ENCODE measurements at places on chromosomes 1 and 21.

DNA sequence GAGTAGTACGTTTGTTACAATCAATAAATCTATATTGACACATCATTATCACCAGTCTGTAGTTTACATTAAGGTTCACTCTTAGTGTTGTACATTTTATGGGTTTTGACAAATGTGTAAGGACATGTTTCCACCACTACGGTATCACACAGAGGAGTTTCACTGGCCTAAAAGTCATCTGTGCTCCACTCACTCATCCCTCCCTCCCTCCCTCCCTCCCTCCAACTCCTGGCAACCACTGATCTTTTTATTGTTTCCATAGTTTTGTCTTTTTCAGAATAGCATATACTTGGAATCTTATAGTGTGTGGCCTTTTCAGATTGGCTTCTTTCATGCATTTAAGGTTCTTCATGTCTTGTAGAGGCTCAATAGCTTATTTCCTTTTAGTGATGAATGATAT, 44.1 kb upstream of the RHOU start:
- no peak for DNase-seq

GRCh38 chr21:38308532-38309119, 51.8 kb downstream of the KCNJ15 start:
- DNase-seq, result no peak

DNA sequence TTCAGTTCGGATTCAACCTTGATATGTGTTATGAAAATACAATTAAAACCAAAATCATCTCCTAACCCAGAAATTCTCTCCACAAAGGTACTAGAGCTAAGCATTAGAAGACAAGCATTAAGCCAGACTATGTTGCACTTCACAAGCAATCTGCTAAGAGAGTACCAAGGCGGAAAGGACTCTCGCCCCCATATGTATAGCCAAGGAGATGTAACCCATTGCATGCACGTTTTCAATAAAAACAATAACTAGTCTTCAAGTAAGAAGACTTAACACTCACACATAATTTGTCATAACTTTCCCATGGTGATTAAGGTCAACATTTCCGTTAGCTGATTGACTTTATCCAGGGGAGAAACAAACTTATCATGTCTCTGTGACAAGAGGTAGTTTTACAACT, 27.6 kb upstream of the PTPRC start:
- no peak for DNase-seq

- DNase-seq, result no peak
Measured at GRCh38 chr1:58412071-58412580, 134.4 kb downstream of the OMA1 start.

- DNase-seq, result no peak
Measured at GRCh38 chr1:100622037-100622436, 84.1 kb downstream of the GPR88 start.

GRCh38 chr21:10273196-10273595, 248.2 kb upstream of the TPTE start:
- no peak for DNase-seq

DNA sequence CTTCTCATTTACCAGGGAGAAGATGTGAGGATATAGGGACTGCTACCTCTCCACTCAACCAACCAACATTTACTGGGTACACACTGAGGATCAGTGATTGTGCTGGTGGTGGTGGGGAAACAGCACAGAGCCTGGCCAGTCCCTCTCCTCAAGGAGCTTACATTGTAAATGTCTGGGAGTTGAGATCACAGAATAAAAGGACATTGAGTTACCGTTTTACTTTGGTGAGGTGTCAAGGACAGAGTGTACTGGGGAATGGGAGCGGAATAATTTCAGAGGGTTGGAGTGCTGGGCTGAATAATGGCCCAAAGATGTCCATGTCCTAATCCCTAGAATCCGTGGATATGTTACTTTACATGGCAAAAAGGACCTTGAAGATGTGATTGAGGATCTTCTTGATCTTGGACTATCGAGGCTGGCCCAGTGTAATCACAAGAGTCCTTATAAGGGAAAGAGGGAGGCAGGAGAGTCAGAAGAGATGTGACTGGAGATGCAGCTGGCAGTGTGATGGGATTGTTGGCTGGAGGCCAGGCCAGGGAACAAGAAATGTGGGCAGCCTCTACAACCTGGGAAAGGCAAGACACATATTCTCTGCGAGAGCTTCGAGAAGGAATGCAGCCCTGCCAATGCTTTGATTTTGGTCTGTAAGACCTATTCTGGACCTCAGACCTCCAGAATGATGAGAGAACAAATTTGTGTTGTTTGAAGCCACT, 26.6 kb upstream of the RWDD3 start:
- no peak for DNase-seq

DNA sequence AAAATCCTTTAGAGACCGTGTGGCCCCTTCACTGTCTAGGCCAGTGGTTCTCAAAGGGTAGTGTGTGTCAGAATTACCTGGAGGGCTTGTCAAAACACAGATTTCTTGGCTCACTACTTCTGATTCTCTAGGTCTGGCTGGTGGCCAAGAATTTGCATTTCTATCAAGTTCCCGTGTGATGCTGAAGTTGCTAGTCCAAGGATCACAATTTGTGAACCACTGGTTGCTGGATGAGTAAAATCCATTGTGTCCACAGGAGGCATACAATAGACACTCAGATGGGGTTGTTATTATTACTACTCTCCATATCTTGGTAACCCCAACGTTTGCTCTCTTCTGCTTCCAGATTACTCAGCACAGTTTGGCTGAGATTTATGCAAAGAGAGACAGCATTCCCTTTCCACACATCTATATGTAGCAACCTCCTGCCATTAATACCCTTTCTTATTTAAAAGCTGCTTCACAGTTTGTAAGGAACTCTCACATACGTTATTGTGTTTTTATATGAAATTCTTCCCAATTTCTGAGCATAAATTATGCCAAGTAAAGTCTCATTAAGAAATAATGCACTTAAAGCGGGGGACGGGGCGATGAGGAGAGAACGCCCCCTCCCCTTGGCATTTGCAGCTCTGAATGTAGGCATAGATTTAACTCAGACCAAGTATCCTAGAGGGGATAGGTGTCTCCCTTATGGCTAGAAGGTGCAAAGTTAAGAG, 720 bp upstream of the TMCC2 start:
- no peak for DNase-seq

- DNase-seq, result no peak
Measured at GRCh38 chr21:33266050-33266788, at the start of gene IL10RB. Gene IL10RB (plus strand): TSS chr21:33266367. CDS start chr21:33266466, 99 bp downstream.

GRCh38 chr1:60425528-60425927, 352.0 kb upstream of the C1orf87 start:
- no peak for DNase-seq

GRCh38 chr1:26951216-26951615, 9.1 kb downstream of the KDF1 start:
- no peak for DNase-seq

- DNase-seq, result no peak
Measured at GRCh38 chr1:54325284-54325683, 80.9 kb downstream of the SSBP3 start.

DNA sequence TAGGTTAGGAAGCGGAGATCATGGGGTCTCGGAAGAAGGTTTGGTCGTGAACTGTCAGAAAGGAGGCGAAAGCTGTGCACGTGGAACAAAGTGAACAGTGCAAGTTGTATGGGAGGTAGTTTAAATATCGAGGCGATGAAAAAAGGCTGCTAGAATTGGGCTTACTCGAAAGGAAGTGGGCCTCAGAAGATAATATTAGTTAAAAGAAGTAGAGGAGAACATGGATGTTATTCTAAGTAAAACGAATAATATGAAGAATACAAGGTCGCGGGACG, 571 bp downstream of the WDR3 start:
- no peak for DNase-seq

GRCh38 chr1:88998716-88999115, 6.3 kb upstream of the KYAT3 start:
- DNase-seq, result peak; percentile 72

- DNase-seq, result no peak
Measured at GRCh38 chr1:245549996-245550719, 395.4 kb downstream of the KIF26B start.

GRCh38 chr1:236465959-236466303, 57.9 kb upstream of the LGALS8 start:
- no peak for DNase-seq

DNA sequence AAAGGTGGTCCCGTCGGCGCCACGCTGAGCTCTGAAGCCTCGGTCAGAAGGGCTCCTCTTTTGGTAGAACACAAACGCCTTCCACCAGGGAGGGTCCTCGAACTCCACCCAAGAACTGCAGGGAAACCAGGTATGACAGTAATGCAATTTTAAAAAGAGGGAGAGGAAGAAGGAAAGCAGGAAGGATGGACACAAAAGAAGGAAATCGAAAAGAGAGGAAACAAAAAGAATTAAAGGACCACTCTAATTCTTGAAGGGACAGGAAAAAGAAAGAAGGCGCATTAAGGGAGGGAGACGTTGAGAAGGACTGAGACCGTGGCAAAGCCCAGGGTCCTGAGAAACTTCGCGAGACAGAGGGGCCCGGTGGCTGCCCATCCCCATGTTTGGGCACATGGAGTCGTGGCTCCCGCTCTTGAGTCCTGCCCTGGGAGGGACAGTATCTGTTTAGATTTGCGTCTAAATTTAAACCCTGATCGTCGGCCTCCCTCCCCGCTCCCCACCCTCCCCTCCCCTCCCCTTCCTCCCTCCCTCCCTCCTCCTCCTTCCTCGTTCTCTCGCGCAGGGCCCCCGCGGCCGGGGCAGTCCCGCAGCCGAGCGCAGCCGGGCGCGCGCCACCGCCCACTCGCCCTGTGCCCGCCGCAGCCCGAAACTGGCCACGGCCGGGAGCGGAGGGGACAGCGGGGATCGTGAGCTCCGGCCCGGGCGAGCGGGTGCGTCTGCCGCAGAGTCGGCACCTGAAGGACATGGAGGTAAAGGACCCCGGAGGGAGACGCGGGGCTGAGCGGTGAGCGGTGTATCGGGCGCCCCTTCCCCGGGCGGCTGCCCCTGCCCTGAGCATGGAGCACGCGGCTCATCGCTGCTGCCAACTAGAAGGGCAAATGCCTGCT, at the start of gene RCSD1:
Gene RCSD1 (plus strand): TSS at position 552 of the 887 bp plus-strand sequence. CDS start 192 bp downstream, at position 744.
- no peak for DNase-seq

- no peak for DNase-seq
Measured at GRCh38 chr1:184214128-184214527, 162.6 kb downstream of the TSEN15 start.

GRCh38 chr1:3759796-3760195, 7.5 kb downstream of the CCDC27 start:
- DNase-seq, result no peak

GRCh38 chr1:95407886-95408291, 173.9 kb downstream of the RWDD3 start:
- no peak for DNase-seq

DNA sequence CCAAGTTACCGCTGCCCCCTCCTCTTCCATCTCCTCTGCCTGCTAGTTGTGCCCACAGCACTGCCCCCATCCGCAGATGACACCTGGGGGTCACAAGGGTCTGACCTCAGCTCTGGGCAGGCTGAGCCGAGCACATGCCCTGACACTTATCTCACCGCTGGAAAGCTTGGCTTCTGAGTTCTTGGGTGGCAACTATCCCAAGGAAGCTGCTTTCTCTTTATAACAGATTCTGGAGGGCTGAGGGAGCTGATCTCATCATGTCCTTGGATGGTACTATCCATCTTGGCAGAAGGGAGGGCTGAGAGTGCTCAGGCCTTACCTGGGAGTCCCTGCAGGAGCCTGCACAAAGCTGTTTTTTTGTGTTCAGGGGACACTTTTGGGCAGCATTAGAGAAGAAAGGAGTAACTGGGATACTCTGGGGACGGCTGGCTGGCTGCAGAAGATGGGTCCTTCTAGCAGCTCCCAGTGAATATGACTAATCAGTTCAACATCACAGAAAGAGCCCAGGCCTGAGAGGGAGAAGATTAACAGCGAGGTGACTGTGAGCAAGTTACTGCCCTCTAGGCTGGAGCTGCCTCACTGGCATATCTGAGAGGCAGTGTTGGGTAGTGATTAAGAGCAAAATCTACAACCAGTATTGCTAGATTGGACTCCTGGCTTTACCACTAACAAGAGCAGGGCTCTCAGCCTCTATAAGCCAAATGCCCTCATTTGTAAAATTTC, 71.6 kb downstream of the PLXNA2 start:
- no peak for DNase-seq

- peak; percentile 50 for DNase-seq
Measured at GRCh38 chr1:62841587-62842169, 57.7 kb downstream of the ATG4C start.

DNA sequence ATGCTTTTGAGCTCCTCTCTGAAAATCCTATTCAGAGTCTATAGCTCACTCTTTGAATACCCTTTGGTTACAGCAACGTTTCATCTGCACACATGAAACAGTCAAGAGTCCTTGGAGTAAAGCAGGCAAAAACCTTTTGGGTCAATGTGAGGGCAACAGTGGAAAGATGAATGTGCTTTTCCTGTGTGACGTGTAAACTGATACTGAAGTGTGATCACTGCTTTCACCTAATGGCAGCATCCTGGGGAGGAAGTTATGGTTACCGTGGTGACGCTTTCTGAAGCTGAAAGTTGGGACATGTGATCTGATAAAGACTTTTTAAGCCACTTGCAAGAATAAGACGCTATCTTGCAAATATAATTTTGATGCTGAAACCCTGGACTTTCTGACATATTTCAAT, 160.0 kb downstream of the SEC16B start:
- DNase-seq, result no peak

GRCh38 chr1:51652599-51652998, 35.7 kb downstream of the OSBPL9 start:
- DNase-seq, result no peak

- no peak for DNase-seq
Measured at GRCh38 chr1:205481629-205482151, 22.8 kb upstream of the CDK18 start.

DNA sequence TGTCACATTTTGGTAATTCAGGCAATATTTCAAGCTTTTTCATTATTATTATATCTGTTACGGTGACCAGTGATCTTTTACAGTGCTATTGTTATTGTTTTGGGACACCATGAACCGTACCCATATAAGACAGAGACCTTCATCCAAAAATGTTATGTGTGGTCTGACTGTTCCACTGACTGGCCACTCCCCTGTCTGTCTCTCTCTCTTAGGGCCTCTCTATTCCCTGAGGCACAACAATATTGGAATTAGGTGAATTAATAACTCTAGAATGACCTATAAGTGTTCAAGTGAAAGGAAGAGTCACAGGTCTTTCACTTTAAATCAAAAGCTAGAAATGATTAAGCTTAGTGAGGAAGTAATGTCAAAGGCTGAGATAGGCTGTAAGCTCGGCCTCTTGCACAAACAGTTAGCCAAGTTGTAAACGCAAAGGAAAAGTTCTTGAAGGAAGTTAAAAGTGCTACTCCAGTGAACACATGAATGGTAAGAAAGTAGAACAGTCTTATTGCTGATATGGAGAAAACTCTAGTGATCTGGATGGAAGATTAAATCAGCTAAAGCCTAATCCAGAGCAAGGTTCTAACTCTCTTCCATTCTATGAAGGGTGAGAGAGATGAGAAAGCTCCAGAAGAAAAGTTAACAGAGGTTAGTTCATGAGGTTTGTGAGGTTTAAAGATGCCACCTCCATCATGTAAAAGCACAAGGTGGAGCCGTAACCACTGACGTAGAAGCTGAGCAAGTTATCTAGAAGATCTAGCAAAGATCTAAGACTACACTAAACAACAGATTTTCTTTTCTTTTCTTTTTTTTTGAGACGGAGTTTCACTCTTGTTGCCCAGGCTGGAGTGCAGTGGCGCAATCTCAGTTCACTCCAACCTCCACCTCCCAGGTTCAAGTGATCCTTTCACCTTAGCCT, 19.7 kb upstream of the DIPK1A start:
- no peak for DNase-seq

GRCh38 chr1:11802973-11803885, 2.5 kb downstream of the MTHFR start:
- DNase-seq, result no peak

Data from Panc1 (cell line).